Frontal cortex (tissue), 4 donors: ENCODE measurements at places on chromosomes 2 and 18.

DNA sequence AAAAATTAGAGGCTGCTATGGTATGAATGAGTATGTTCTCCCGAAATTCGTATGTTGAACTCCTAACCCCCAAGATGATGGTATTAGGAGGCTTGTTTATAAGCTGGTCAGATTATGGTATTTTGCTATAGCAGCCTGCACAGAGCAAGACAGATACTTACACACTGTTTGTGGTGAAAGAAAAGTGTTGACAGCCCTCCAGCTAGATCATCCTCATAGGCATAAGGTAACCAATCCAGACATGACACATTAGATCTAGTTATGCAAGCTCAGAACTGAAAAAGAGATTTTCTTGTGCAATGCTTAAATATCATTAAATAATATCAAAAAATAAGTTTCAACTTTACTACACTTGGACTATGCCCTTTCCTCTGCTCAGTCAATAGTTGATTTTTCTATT lies 107.1 kb downstream of the ABCA12 start:
- no peak for DNase-seq

DNA sequence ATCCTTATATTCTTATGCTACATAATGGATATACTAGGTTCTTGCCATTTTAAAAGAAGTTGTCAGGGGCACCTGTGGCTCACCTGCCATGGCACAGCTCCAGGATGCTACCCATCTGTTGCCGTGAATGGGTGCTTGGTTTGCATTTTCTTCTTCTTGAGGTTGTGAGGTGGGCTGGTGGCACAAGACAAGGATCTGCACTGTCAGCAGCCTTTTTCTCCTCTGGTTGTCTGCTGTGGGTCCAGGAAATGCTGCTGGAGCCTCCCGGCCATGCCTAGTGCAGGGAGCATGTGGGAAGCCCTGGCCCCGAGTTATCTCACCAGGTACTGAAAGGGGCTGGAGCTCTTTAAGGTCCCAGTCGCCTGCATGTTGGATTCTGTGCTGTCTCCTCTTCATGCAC lies 2.6 kb downstream of the IL1R1 start:
- DNase-seq: no peak

DNA sequence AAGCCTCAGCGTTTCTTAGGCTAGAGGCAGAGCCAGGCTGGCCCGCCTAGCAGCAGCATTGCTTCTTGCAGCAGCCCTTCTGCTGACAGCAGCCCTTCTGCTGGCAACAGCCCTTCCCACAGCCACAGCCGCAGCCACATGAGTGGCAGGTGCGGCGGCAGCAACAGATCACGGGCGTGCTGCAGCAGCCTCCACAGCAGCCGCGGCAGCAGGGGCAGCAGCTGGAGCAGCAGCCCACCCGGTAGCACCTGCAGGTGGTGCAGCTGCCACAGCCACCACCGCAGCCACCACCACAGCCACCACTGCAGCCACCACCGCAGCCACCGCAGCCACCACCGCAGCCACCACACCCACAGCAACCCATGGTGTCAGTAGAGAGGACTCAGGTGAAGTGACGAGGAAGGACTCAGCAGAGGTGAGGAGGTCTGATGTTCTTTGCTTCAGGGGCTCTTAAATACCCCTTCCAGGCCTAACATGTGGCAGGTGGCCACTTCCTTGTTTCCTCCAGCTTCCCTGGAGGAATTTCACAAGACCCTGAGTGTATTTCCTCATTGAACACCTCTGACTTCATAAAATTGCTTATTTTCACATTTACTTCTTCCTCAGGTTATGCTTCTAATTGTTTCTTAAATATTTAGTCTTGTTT lies at the start of gene SCYGR6:
Gene SCYGR6 (minus strand): TSS at position 364 of the 646 bp plus-strand sequence. CDS start 0 bp downstream, at position 364.
- no peak for DNase-seq

- no peak for DNase-seq
Observed at GRCh38 chr2:144151851-144152250, 368.1 kb downstream of the ZEB2 start.

GRCh38 chr2:20282916-20283592 lies 58.1 kb upstream of the SDC1 start:
- DNase-seq: no peak

DNA sequence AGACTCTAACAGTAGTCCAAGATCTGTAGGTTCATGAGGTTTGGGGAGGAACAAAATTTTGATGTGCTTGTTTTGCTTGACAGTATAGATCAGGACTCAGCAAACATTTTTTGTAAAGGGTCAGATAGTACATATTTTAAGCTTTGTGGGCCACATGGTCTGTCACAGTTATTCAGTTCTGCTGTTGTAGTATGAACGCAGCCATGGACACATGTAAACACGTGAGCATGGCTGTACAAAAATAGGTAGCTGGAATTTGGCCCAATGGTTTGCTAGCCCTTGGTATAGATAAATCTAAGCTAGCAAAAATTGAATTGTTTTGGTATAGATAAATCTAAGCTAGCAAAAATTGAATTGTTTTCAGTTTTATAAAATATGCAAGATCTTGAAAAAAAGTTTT lies 120.5 kb downstream of the HIBCH start:
- no peak for DNase-seq

DNA sequence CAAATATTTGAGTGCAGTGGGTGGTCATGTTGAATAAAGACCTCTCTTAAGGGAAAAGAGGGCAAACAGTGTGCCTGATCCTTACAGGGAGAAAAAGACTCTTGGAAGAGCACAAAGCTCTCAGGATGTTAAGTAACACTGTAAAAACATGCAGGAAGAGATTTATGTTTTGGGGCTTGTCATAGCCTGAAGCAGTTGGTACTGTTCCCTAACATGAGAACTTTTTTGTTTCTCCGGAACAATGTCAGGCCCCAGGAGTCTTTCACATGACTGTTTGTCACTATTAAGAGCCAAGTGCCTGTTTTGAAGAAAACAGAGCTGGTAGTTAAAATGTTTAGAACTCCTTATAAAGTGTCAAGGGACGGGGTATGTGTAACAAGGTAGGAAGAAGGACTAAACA lies 83.7 kb upstream of the B3GNT2 start:
- no peak for DNase-seq

DNA sequence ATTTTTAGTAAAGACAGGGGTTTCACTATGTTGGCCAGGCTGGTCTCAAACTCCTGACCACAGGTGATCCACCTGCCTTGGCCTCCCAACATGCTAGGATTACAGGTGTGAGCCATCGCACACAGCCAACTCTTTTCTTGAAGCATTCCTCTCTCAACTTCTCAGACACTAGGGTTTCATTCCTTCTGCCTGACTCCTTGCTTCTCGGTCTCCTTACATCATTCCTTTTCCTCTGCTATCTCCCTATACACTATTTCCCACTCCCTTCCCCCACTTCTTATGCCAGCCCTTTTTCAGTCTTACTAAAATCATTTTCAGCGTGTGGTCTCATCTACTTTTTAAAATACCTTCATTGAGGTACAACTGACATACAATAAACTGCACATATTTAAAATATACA lies 6.1 kb downstream of the SOS1 start:
- DNase-seq: no peak
